Prostate gland (tissue), 2 donors: ENCODE measurements at places on chromosomes 1 and 21. TPM values are rescaled to one million over a fixed set of nuclear protein-coding genes. Genes with fewer than 3 reads are reported as not detected.

PLA2G5 gene
- 8.7 TPM for total RNA-seq

GCSAML gene
- 1.5 TPM for total RNA-seq

KRTAP7-1 gene
- total RNA-seq: not detected

ZNF648 gene
- total RNA-seq: 0.34 TPM

PTGER3 gene
- 3.6 TPM for total RNA-seq

UMODL1 gene
- 0.57 TPM for total RNA-seq

DCST1 gene
- total RNA-seq: not detected

AGO1 gene
- 31.8 TPM for total RNA-seq

KLHDC7A gene
- total RNA-seq: 0.34 TPM

NTNG1 gene
- 2.6 TPM for total RNA-seq

MYBPH gene
- total RNA-seq: not detected

TLR5 gene
- total RNA-seq: 14.2 TPM

CRNN gene
- 0.62 TPM for total RNA-seq

RNF11 gene
- 81.5 TPM for total RNA-seq

ERICH3 gene
- total RNA-seq: not detected
